AG10803 (cell line): ENCODE measurements at places on chromosomes 11 and 22.
A peak's percentile ranks its signal among the peaks of the same experiment; 100 is the strongest.

GRCh38 chr11:117019871-117020270, 78.4 kb downstream of the SIK3 start:
- no peak for DNase-seq

DNA sequence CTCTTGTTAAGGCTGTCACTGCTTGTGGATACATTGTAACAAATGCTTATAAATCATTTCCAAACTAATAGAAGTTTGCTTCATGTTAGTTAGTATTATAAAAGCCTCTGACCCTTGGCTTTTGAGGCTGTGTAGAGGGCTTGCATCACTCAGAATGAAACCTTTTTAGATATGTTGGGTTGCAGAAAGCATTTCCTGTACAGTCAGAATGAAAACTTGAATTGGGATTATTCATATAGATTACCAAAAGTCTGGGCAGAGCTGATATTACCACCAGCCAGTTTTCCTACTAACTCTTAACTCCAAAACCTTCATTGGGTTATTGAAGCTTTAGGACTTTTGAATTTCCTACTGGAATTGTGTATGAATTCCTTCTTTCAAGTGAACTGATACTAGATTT, 12.0 kb downstream of the KMT2A start:
- peak; percentile 42 for DNase-seq

- DNase-seq = peak; percentile 91
Measured at GRCh38 chr11:66068923-66069714, 953 bp upstream of the PACS1 start.

DNA sequence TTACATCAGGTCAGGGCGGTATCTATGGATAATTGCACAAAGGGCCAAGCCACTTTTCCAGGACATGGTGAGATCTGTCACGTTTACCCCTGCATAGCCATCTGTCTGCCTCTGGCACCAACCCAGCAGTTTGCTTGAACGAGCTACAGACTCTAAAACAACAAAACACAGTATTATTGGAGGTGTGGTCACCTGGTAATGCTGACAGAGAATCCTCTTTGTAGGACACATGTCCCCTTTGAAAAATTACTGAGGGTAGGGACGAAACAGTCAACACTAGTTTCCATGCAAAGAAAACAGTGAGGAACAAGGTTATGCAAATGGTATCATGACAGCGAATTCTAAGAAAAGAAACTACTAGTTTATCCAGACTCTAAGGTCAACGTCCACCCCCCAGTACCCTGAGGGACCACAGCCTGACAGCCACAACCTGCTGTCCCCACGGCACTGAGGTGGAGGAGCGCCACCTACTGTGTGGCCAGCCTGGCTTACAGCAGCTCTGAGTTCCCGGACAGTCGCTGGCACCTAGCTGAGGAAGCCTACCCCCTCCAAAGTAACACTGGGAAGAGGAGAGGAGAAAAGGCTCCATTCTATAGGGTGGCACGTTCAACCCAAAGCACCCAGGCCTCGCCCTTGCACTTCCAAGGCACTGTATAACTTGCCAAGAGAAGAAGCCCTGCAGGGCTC, 117.4 kb upstream of the BID start:
- no peak for DNase-seq

DNA sequence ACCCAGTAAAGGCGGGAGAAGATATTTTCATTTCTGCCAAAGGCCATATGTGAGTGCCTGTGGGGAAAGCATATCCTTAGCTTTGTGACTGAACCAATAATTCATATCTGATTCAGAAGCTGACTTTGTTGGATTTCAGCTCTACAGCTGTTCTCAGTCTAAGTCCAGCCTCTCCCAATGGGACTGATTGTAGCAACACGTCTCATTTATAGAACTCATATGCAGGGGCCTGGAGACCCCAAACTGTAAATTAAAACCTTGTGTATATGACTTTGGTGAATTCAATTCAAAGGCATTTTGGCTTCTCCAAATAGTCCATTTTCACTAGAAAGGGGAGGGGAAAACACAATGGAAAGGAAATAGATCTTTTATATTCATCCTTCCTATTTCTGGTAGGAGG, 250.4 kb upstream of the SORL1-AS1 start:
- DNase-seq = no peak

DNA sequence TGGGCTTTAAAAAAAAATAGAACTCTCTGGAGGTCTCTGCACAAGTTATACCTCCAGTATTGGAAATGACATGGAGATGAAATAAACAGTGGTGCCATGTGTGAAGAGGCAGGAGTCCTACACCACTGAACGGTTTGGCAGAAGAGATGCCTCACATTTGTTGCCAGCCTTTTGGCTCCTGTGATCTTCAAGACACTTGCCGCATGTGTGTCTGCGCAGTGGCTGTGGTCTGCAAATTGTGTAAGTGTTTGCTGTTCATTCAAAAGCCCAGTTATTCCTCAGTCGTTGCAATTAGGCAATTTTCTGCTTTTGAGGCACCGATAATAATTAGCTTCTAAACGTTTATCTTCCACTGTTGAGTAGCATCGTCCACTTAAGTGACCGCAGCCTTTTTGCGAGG, 319.1 kb downstream of the BRD1 start:
- DNase-seq = no peak

DNA sequence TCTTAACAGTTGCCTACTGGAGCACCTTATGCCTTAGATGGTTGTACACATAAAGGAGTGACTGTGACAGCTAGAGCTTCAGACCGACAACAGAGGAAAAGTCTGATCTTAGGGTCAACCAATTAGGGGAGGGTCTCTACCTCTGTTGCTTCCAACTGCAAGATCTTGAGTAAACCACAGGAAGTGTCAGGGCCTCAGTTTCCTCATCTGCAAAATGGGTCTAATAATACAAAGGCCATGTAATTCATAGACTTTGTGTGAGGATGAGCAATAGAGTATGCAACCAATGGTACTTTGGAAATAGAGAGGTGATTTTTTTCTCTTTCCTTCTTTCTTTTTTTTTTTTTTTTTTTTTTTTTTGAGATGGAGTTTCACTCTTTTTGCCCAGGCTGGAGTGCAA, 16.4 kb upstream of the ANO1 start:
- DNase-seq = no peak

DNA sequence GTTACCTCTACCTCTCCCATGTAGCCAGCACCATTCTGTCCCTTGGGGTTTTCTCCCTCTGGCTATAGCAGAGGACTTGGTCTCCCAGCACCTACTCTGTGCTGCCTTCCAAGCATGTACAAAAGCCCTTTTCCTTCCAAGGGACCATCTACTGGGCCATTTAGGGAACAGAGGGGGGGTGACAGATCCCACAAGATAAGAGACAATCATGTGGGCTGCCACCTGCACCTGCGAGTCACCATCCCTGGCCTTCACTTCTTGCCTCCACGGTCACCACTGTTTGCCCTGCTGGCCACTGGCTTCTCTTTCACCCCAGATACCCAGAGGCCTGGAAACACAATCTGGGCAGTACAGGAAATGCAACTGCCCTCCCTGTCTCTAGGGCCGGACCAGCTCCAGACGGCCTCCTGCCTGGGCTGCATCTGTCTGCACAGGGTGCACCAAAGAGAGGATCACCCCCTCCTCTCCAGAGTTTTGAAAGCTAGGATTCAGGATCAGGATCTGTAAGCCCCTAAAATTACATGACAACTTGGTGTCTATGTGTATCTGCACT, 160.8 kb upstream of the NECTIN1 start:
- no peak for DNase-seq

GRCh38 chr11:134535029-134536025, 123.3 kb upstream of the B3GAT1 start:
- no peak for DNase-seq

- peak; percentile 77 for DNase-seq
Measured at GRCh38 chr11:85875505-85875904, 20.3 kb downstream of the CCDC83 start.

DNA sequence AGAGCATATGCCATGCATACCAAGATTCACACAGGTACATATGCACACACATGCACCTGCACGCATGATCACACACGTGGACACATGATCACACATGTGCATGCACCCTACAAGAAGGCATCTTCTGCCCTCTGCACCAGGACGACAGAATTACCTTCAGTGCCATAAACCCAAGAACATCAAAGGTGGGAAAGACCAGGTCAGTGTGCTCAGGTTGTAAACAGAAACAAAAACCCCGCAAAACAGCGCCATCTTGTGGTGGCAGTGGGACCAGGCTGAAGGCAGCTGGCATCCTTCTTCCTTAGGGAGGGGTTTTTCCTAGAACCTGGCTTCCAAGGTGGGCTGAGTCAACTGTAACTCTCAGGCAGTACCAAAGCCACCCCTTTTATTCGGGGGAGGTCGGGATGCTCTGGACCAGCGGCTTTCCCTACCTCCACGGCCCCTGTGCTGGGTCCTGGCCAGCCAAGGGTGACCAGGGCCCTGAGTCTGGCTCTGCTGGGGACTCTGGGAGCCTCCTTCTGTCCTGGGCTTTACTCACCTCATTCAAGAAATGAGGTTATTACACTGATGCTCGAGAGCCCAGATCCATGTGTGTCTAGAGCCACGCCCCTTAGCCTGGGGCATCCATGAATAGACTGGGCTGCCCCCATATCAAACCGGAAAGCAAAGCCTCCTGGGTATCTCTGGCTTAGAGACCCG, 69.4 kb upstream of the FGF3 start:
- DNase-seq = peak; percentile 35

DNA sequence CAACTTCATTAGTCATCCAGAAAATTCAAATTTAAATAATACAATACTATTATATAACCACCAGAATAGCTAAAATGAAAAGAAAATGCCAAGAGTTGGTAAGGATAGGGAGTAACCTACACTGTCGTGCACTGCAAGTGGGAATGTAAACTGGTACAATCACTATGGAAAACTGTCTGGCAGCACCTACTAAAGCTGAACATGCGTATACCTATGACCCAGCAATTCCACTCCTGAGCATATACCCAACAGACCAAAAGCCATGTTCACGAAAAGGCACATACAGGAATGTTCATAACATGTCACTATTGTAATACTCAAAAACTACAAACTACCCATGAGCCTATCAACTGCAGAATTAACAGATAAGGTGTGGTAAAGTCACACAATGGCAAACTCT, 32.7 kb downstream of the DENND5A start:
- no peak for DNase-seq

- no peak for DNase-seq
Measured at GRCh38 chr22:37118083-37118482, 8.6 kb upstream of the TMPRSS6 start.

DNA sequence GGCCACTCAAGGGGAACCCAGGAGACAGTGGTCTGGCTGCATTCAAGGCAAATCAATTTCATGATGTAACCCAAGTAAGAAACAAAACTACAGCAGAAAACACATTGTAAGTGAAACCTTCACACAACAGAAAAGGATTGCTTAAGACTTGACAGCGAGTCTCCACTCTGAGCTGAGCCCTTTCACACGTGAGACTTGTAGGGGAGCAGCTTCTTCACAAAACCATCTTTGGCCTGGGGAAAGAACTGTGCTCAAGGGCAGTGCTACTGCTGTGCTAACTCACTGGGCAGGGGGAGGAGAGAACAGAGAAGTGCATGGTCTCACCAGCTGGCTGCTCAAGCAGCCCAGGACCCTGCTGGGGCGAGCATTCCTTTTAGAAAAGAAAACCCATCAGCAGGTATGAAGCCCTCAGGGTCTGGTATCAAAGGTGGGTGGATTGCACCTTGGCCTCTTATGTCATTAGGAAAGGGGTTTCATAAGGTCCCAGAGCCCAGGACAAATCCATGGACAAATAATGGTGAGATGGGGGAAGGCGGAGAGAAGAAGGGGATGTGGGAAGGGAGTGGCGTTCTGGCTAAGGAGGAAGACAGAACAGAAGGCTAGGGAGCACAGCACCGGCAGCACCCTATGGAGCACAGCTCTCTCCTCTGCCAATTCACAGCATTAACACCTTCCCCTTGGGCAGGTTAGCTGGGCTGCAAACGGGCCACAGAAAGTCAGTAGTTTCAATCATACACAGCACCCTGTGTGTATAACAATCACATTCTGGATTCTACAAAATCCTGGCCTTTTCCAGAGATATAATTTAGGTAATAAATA, 20.6 kb upstream of the RAPSN start:
- DNase-seq = peak; percentile 21

GRCh38 chr11:73380331-73380730, 4.1 kb downstream of the RELT start:
- no peak for DNase-seq

GRCh38 chr11:13091373-13091772, 82.3 kb downstream of the RASSF10 start:
- no peak for DNase-seq

GRCh38 chr22:21659864-21660525, 5.8 kb upstream of the PPIL2 start:
- DNase-seq = no peak

- peak; percentile 98 for DNase-seq
Measured at GRCh38 chr11:102802341-102802740, 4.4 kb upstream of the MMP1 start.

DNA sequence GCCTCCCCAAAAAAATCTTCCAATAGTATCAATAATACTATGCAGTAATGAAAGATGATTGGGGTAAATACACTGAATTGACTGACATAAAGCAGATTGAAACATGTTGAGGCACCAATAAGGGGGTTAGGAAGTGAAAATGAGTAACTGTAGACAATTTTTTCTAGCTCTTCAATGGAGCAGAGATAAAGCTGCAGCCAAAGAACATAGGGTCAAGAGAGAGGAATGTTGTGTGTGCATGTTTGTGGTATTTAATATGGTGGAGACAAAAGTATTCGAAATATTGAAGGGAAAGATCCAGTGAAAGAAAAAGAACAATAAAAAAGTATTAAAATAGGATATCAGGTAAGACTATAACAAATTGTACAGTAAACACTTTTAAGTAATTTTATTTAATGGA, 450.0 kb upstream of the CCDC179 start:
- peak; percentile 42 for DNase-seq

DNA sequence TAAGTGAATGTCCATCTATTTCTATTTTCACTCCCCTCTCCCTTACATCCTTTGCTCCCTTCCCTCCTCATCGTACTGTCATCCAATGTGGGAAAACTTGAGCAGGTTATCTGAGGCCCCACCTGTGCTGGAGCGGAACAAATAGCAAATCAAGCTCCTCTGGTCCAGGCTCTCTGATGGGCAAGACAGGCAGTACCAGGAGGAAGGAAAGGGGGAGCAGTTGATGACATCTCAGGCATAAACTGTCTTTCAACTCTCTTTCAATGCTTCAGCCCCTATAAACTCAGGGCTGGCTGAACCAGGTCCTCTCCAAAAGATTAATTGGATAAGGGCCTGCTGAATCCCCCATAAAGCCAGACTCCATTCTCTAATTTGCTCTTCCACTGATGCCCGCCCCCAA, 1.5 kb upstream of the CCKBR start:
- no peak for DNase-seq

GRCh38 chr11:26043665-26044064, 288.3 kb upstream of the ANO3 start:
- DNase-seq = no peak

GRCh38 chr22:24112188-24112587, 69.1 kb upstream of the SUSD2 start:
- DNase-seq = peak; percentile 20

GRCh38 chr11:47329987-47330931, 22.2 kb downstream of the MYBPC3 start:
- no peak for DNase-seq

DNA sequence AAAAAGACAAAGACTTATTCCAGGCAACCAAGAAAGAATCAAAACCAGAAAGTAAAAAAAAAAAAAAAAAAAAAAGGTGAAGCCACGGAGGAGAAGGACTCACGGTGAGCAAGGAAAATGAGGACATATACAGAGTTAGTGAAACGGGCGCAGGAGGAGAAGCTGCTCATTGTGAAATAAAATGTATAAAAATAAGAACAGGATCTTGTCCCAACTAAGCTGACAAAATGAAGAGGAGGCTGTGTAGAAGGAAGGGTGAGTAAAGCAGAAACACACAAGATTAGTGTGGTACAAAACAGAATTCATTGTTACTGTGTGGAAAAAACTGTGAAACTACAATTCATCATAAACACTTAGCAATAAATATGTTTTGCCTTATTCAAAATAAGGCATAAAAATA, 7.6 kb downstream of the IL17REL start:
- DNase-seq = no peak
